ENCODE measurements at places on chromosomes 2 and 18. TPM values are rescaled to one million over a fixed set of nuclear protein-coding genes. Genes with fewer than 3 reads are reported as not detected.

Gene RND3
- total RNA-seq, result 53.6 TPM

Gene CTAGE1
- total RNA-seq, result not detected

Gene SLC16A14
- total RNA-seq, result 0.49 TPM

Gene DSG1
- total RNA-seq, result not detected

Gene ADD2
- total RNA-seq, result not detected

Gene CDK5R2
- total RNA-seq, result not detected

Gene CCDC93
- total RNA-seq, result 15.3 TPM

Gene SIX3
- total RNA-seq, result not detected

Gene GTF2A1L
- 1.3 TPM for total RNA-seq

Data from cardiac atrium fibroblast (primary cell).